Posterior vena cava (tissue), 2 donors: ENCODE measurements at places on chromosomes 1 and 21. TPM values are rescaled to one million over a fixed set of nuclear protein-coding genes. Genes with fewer than 3 reads are reported as not detected.

- DNase-seq, result peak; percentile 31
Observed at GRCh38 chr1:228342627-228343190, 63.9 kb downstream of the TRIM11 start.

GJB5 gene
- not detected for total RNA-seq

DNA sequence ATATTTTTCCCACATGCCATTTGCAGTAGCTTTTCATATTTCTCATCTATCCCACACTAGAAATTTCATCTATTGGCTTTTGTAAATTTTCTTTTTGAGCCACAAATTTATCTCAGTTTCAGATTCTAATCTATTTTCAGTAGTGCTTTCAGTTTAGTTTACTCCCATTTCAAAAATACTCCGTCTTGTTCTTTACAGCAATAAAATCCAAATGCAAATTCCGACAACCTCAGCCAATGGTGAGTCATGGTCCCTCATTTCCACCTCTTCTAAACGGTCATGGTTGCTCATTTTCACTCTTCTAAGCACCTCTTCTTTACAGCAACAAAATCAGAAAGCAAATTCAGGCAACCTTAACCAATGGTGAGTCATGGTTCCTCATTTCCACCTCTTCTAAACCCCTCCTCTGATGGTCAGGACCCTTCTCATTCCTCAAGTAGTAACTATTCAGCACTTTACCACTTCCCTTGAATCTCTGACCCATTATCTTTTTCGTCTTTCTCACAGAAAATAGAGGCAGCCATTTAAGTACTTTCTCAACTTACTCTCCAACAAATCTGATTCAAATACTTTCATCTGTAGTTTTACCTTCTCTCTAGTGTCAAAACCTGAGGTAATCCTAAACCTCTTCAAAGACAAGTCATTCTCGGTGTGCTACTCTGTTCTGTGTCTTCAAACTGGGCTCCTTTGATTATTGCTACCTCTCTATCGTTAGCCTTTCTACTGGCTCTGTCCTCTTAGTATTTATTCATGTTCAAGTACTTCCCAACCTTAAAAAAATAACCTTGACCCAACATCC is 34.4 kb downstream of the C21orf91 start:
- DNase-seq, result no peak

DNA sequence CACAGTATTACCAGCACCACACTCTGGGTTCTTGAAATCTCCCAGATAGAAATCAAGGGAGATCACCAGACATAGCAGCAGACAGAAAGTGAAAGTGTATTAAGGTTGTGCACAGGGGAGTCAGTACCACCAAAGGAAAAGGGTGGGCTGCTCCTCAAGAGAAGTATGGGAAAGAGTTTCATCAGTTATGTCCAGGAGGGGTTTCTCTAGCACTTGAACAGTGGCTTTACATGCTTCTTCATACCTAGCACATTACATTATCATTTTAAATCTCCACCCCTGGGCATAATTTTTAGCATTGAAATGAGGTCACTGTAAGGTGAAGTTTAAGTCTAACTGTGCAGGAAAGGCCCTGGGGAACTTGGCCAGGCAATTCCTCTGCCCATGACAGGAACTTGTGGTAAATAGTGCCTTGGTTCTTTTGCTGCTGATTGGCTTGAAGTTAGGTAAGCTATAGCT is 601.0 kb downstream of the NUF2 start:
- no peak for DNase-seq

- DNase-seq, result no peak
Observed at GRCh38 chr1:214380986-214381695, 100.2 kb downstream of the SMYD2 start.

DNA sequence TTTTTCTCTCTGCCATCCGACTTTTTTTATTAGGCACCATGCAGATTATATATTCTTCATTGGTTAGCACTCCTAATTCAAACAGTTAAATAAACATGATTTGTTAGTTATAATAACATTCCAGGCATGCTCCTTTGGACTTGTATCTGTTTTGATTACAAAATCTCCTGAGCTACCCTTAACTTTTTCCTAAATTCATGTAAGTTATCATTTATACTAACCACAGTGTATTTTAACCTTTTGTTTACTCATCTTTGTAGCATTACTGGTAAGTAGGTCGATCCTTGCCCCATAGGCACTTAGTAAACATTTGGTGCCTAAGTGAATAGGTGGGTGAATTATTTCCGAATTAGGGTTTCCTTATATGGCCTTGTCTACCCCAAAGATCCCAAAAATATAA is 43.8 kb downstream of the MIER1 start:
- no peak for DNase-seq

FOXD2 gene
- 0.37 TPM for total RNA-seq
